ENCODE measurements at places on chromosomes 4 and X.

DNA sequence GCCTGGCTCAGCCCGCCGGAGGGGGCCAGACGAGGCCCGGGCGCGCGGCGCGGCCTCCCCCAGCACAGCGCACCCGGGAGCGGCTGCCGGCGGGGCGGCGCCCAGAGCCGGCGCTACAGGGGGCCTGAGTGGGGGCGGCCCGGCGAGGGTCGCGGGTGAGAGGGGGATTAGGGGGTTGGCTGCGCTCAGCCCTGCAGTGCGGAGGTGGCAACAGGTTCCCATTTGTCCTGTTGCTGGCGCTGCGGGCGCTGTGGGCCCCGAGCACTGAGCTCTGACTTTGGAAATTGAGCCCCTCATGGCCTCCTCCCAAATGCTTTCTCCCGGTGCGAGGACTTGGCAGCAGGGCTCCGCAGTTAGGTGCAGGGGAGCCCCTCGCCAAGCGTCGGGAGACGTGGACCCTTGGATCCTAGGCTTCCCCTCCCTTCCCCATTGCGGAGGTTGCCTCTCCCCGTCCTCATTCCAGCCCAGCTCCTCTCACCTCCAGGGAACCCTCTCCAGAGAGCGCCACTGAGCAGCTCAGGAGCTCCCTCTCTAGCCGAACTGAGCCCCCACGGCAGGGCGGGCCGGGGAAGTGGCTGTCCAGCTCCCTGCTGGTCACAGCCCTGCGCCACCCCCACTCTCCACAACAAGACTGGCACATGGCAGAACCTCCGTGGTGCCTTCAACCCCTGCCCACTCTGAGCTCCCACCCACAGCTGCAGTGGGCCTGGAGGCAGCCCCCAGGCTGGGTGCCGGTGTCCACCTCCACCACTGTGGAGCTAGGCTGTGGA, 2.5 kb upstream of the DUSP9 start:
- DNase-seq = no peak

GRCh38 chr4:130257271-130257670, 1161.3 kb downstream of the C4orf33 start:
- no peak for DNase-seq

DNA sequence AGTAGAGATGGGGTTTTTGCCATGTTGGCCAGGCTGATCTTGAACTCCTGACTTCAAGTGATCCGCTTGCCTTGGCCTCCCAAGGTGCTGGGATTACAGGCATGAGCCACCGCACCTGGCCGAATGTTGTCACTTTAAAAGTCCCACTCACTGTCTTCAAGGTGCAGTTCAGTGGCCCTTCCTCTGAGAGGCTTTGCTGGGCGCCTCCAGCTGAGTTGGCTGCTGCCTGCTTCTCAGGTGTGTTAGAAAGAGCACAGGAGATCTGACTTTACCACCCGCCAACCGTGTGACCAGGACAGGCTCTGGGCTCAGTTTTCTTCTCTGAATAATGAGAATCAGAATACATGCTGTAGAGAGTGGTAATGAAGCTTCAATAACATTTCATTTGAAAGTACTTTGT, 207.4 kb downstream of the CEP135 start:
- no peak for DNase-seq

- DNase-seq = no peak
These were observed 19.6 kb downstream of the MPP1 start for GRCh38 chrX:154785716-154786115.

- DNase-seq = no peak
These were observed 227.8 kb upstream of the SPRY1 start for GRCh38 chr4:123168812-123169211.

Measured in stimulated activated CD8-positive, alpha-beta memory T cell treated with anti-CD3 and anti-CD28 coated beads, Interleukin-15, amount 100 ng/mL, for 24 hours (primary cell).